ENCODE measurements at places on chromosomes 2 and 18.
A peak's percentile ranks its signal among the peaks of the same experiment; 100 is the strongest.

DNA sequence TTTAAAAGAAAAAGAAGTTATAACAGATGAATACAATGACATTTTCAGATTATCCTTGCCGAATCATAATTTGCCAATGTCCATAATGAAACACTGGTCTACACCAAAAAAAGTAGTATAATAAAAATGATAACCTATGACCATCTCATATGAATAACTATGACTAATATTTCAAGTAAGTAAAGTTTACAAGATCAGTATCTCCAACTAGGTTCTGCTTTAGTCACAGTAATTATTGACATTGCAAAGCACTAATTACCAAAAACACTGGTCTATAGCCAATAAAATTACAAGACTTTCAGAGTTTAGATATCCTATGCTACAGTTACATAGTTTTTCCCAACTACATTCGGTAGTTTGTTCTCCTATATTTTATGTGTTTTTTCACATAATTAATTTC is 136.7 kb downstream of the MEMO1 start:
- no peak for DNase-seq

DNA sequence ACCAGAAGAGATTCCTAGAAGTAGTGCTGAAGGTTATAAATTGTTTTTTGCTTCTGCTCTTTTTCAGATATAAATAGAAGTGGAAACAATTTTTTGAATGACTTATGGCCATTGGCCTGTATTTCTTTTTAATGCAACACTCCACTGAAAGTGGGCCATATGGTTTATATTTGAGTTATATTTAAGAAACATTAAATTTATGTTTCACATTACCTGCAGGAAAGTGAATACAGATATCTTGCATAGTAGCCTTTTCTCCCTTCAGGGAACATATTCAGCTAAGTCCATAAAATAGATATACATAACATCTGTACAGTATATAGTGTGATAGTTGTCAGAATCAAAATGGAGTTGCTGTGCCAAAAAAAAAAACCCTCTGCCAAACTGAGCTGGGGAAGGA is 53.1 kb upstream of the EFEMP1 start:
- no peak for DNase-seq

DNA sequence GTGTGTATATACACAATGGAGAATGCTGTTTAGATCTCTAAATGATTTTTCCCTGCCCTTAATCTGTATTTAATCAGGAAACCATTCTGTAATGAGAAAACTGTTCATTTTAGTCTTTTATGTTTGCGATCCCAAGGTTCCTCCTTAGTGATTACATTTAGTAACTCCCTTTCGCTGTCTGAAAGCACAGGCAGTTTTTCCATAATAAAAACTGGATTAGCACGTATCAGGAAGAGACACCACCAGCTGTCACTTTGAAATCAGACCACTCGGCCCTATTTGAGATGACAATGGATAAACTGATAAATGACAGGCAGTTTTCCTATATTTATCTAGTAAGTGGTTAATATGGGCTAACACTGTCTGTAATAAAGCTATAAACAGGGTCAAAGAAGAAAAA is 370.9 kb downstream of the NR4A2 start:
- DNase-seq, result no peak

DNA sequence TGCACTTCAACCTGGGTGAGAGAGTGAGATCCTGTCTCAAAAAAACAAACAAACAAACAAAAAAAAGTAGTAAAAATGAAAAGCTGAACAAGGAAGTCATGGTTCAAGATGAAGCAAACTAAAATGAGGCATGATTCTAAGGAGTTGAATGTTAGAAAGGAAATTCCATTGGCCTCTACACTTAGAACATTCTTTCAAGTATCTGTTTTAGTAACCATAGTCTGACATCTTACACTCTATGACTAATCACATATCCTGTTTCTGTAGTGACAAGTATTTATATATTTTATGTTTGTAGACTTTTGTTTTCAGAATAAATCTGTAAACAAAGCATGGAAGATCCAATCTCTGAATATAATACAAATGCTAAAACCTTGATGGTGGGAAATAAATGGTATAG is 164.1 kb downstream of the KIAA1328 start:
- no peak for DNase-seq

DNA sequence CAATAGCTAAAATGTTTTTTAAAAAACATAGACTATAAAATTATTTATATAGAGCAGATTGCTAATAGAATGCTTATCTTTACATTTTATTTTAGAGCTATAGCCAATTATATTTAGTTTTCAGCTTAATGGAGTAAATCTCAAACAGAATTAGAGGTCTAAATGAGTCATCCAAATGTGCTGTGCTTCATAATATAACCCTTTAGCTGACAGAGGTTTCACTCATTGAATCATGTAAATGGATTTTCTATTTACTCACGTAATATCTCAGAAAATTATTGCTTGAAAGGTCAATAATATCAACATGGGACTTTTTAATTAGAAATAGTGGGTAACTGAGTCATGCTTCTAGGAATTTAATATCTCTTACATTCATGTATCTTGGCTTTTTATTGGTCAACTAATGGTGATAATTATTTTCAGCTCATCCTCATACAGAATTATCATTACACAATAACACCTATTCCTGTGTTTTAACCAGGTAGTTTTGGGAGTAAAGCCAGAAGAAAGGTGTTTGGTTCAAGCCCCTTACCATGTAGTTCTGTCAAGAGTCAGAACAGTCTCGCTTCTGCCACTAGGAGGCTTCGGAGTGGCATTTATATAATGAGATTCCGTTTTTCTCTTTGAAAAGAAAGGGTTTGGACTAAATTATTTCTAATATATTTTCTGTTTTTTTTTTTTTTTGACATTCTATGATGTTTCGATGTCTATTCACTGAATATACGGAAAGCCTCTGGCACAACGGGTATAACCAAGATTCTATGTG is 217.6 kb downstream of the CDH7 start:
- DNase-seq, result no peak

DNA sequence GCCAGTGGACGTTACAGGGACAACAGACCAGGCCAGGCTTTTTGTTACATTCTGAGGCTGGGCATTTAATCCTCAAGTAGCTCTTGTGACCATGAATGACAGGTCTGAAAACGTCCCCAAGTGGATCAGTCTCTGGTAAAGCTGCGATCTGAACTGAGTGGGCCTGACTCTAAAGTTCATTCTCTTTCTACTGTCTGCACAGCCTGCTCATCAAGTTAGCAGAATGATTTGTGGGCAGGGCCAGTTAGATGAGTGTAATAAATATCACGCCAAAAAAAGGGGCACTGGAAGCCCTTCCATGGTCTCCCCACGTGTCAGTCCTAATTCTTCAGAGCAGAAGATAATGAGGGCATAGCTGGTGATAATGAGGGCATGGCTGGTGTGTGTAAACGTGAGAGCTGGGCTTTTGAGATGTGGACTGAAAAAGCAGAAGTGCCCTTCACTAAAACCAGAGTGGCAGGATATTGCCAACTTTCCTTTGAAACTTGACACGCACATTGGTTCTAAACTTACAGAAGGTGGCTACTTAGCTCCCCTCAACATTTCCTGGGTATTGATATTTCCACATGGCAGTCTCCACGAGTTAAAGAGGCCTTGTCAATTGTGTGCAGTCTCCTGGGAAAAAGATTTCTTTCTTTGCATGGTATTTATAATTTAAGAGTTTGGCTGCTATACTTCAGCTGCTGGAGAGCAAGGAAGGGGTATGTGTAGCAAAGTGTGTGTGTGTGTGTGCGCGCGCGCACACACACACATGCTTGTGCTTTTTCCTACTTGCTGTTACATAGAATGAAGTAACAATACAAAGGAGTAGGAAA is 72.7 kb upstream of the LYPD6B start:
- DNase-seq, result no peak

DNA sequence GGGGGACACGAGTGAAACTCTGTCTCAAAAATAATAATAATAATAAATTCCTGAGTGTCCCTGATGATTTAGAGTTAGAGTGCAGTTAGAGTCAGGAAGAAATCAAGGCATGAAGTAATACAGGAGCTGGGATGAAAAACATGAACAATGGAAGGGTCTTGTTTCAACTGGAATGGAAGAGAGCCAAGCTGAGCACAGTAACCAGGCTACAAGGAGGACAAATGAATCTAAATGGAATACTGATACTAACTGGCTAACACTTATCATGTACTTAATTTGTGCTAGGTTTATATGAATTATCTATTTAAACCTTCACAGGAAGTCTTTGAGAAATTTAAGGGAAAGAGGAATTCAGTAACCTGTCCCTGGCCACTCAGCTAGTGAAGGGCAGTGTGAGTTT is 38.8 kb upstream of the PSME4 start:
- DNase-seq, result no peak

GRCh38 chr2:231708773-231709635 is 679 bp downstream of the PTMA start:
- no peak for DNase-seq

- DNase-seq, result no peak
These were observed 82.0 kb downstream of the TANC1 start for GRCh38 chr2:159050426-159050825.

GRCh38 chr2:102428573-102428972 is 5.6 kb downstream of the IL18RAP start:
- DNase-seq, result no peak

GRCh38 chr2:83572400-83572799 is 886.7 kb downstream of the SUCLG1 start:
- no peak for DNase-seq

DNA sequence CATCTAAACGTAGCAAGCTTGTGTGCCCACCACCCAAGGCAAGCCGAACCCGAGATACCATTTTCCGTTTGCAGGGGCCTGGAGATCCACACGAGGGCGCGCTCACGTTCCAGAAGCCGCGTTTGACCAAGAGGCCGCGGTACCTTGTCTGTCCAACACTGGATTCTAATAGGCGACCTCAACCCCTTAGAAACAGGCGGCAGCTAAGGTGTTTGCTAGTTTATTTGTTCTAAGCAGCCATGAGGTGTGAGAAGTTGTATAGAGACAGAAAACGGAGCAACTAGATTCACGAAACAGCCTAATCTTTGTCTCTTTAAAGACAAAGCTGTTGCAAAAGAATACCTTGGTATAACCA is 4.2 kb downstream of the HOXD11 start:
- DNase-seq, result no peak

- no peak for DNase-seq
These were observed 655.8 kb downstream of the NUP35 start for GRCh38 chr2:183780072-183780471.

DNA sequence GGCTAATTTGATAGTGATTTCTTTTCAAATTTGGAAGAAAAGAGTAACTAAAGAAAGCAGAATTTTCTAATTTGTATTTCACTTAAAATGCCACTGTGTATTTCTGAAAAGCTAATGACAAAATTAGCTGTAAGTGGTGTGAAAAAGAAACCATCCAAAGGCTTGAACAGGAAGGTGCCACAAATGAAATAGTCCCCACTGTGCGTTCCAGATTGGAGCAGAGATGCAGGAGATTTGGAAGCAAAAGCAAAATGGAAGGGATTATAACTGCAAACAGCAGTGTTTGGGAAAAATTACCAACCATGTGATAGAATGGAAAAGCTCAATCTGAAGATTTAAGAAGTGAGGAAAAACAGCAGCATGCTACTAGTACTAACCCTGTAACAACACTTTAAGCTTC is 498.7 kb downstream of the SUCLG1 start:
- no peak for DNase-seq

GRCh38 chr2:105789745-105790460 is 45.2 kb downstream of the NCK2 start:
- DNase-seq, result peak; percentile 35

DNA sequence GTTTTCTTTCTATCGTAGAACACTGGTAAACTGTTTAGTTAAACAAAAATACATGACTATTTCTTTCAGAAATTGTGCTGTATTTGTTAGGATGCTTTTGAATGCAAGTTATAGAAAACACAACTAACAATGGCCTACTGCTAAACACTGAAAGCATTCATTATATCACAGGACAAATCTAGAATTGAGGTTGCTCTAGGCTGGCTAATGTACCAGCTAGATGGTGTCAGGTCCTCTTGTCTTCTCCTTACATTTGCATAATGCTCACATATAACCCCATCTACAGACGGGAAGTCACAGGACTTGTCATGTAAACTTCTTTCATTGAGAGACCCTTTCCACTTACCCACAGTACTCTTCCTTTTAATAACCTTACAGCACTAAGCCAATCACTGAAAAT is 586.8 kb downstream of the DSC3 start:
- no peak for DNase-seq

GRCh38 chr2:11750422-11750821 is 4.0 kb downstream of the LPIN1 start:
- DNase-seq, result no peak

DNA sequence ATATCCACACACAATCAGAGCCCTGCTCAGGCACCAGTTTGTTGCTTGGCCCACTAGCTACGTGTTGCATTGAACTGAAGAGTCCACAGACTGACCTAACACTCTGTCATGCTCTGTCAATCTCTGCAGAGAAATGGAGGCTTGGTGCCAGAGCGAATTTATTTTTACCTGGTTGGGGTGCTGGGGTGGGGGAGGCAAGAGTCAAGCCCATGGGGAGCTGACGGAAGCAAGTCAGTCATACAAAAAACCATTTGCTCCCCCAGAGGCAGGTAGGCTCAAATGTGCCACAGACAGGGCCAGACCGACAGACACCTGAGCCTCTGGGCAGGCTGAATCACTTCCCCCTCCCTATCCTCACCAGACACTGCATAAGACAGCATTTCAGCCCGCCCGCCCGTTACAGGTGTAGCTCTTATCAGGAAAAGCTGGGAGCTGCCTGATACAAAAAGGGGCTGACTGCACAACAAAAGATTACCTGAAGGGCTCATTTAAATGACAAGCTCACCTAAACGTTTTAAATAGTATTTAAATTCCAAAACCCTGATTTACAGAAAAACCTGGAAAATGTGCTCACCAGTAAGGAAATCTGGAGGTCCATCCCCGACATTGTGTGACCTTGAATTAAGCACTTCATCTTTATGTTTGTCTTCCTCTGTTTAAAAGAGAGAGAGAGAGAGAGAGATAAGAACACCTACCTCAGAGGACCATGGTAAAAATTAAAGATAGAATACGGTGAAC is 2.1 kb upstream of the PCBP1 start:
- DNase-seq, result no peak

DNA sequence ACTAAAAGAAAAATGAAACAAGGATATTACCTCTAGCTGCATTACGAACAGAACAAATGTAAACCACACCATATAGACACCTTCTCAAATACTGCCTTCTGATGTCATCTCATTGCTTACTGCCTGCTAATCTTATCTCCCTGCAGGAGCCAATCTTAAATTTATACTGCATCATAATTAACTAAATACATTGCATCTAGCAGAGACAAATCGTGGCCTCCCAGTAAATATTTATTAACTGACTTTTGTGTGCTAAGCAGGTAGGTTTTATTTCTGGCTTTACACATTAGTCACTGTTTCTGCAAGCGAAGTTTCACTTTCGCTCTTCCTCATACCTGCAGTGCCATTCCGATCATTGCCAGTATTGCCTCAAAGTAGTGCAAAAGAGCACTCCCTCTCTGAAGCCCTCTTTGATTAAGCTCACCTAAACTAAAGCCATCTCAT is 67.5 kb downstream of the SPATS2L start:
- no peak for DNase-seq

GRCh38 chr18:22829781-22830180 is 103.3 kb upstream of the RBBP8 start:
- DNase-seq, result no peak

GRCh38 chr2:81093031-81093430 is 788.5 kb upstream of the LRRTM1 start:
- DNase-seq, result no peak

GRCh38 chr18:8416212-8417019 is 192.8 kb upstream of the RAB12 start:
- DNase-seq, result no peak

GRCh38 chr2:102704531-102704930 is 57.3 kb upstream of the TMEM182 start:
- DNase-seq, result no peak

- DNase-seq, result no peak
These were observed 60.2 kb downstream of the DNMT3A start for GRCh38 chr2:25281522-25281921.

GRCh38 chr2:72162574-72162973 is 14.9 kb upstream of the CYP26B1 start:
- no peak for DNase-seq
